ENCODE measurements at places on chromosomes 7 and 10. TPM values are rescaled to one million over a fixed set of nuclear protein-coding genes. Genes with fewer than 3 reads are reported as not detected.

DNA sequence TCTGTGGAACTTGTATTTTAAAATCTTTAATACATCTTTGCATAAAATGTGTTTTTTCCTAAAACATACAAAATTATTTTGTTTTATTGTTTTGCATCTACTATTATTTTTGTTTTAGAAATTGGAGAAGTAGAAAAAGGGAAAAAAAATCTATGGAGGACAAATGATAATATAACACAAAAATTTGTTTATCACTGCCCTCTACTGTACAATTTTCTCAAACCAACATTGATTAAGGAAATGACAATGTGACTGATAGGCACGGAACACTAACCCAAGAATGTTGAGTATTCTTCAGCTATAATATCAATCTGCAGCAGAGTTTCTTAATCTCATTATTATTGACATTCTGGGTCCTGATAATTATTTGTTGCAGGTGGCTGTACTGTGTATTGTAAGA is 9.5 kb upstream of the ING3 start:
- peak; percentile 44 for DNase-seq

- no peak for DNase-seq
Measured at GRCh38 chr10:68517188-68517587, 10.1 kb downstream of the SLC25A16 start.

- no peak for DNase-seq
Measured at GRCh38 chr7:83486957-83487356, 162.0 kb downstream of the SEMA3E start.

DNA sequence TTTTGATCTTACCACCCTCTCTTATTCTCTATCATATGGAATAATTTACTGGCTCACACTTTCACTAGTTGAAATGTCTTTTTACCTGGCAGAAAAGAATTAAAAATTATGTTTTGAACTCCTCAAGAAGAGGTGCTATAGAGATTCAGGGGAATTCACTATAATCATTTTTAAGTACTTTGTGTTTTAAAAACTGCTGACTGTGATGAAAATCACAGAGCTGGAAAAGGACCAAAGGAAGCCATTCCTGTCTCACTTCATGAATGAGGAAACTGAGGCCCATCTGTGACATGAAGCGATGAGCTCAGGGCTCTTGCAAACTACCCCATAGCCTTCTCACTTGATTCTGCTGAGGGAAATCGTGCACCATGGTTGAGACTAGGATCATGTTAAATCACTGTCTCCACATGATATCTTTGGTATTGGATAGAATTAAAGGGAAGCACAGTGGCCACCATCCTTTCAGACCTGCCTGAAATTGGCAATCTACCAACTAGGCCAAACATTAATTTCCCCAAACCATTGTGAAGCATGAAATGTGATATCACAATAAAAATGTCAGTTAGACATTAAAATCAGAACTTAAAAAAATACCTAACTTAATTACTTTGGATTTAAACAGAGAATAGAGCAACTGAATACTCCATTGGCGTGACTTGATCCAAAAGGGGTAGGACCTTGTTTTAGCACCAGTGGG is 141.0 kb downstream of the FZD1 start:
- no peak for DNase-seq

DNA sequence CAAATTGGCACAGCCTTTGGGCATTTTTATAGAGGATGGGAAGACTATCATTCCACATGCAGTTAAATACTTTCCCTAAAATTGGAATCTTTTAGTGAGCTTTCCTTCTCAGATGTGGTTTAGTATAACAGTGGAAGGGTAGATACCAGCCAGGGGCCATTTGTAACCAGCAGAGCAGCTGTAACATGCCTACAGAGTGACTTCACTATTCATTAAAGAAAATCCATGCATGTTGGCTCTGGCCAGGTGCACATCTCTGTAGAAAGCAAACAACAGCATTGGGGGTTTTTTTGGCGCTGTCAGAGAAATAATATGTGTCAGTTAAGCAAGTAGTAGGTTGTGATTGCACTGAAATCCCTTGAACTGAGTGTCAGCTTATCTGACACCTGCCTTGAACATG is 115.6 kb downstream of the LHFPL3 start:
- no peak for DNase-seq

- no peak for DNase-seq
Measured at GRCh38 chr10:13767676-13768178, 181.0 kb downstream of the PRPF18 start.

GRCh38 chr7:3358991-3359390 is 57.9 kb downstream of the SDK1 start:
- DNase-seq: no peak

DNA sequence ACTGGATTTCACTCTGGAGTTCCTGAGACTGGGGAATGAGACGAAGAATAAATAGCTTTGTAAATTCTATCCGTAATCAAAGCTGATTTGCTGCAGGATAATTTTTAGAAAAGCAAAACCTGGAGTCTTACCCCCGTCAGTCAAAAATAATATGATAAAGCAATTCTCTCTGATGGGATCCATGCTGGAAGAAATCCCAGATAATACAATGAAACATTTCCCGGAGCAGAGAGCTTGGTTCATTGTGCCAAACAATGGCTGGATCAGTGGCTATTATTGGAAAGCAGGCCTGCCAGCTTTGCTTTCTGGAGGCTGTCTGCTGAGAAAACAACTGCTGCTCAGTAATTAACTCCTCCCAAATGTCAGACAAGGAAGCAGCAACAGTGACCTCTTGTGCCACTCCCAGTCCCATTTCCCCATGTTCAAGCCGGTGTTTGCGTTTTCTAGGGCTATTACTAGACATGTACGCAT is 609.4 kb upstream of the PCDH15 start:
- DNase-seq: peak; percentile 42

GRCh38 chr7:55132890-55133551 is 114.2 kb downstream of the EGFR start:
- DNase-seq: peak; percentile 73

DNA sequence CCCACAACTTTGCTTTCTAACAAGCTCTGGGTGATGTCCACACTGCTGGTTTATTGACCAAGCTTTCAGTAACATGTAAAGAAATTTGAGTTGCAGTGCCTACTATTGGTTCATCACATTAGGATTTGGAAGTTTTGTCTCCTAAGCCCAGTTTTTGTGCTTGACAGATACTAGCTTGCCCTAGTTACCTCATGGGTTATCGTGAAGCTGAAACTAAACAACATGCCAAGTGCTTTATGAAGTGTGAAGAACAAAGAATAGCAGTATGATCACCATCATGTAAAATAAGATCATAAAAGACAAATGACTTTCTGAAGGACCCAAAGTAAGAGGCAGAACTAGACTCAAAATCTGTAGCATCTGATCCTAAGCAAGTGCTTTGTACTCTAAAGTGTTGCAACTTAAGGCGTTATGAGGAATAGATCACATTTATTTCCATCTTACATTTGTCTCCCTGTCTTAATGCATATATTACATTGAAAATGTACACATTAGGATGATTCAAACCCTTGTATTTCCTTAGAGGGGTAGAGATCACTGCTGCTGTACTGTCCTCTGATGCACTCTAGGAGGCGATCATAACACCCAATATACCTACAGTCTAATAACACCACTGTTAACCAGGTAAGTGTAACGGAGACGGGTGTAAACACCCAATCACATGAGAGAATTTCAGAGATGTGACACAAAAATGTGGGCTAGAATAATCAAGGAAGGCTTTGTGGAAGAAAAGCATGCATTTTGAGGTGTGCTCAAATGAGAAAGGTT is 71.3 kb downstream of the NRCAM start:
- DNase-seq: no peak

- no peak for DNase-seq
Measured at GRCh38 chr10:121609426-121610380, 11.5 kb upstream of the FGFR2 start.

DNA sequence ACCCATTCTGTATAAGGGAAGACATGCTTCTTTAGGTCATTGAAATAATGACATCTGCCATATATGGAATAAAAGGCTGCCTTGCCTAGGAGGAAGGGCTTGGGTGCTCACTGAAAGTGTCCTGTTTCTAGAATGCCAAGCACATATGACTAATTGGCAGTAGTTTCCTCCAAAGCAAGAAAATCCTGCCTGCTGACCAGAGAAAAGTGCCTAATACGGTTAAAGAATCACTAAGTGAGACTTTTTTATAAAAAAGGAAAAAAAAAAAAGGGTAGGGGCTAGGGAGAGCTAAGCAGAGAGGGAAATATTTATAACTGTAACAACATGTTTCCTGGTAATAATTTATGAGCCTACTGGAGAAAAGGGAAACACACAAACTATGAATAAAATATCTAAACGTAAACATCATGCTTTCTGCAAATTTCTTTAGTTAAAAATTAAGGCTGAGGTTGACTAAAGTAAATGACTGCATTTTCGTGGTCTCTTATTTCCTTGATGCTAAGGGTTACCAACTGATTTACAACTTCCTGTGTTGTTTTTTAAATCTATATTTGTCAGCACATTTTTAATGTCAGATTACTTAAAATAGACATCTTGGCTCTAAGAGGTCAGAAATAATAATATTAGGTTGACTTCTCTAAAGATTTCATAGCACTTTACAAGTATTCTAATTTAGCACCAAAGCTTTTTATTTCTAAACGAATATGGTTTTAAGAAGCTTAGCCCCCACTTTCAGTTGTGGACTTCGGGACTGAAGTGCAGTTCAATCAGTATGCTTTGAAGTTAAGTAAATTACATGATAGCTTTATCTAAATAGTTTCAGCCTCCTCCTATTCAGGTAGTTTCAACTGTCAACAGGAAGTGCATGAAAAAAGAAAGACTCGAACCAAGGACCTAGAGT is 89.6 kb downstream of the CABCOCO1 start:
- no peak for DNase-seq

GRCh38 chr7:6310271-6310993 is 38.0 kb upstream of the CYTH3 start:
- no peak for DNase-seq

DNA sequence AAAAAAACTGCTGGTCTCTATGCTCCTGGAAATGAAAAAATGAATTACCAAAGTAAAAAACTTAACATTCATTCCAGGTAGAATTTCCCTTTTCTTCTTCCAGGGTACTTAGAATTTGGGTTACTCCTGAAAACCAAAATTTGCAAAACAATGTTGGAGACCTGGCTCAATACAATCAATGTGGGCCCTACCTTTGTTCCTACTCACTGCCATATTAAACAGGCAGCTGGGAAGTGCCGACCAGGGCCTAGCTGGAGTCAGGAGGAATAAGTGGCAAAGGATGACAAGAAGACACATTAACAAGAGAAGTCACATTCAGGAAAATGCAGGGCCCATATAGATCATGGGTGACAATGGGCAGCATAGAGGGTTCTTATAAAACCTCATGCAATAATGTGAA is 6.4 kb upstream of the AGK start:
- no peak for DNase-seq

Gene TBL2
- total RNA-seq: 43.4 TPM

Gene C7orf25
- total RNA-seq: 9.5 TPM

Gene AP1S1
- total RNA-seq: 143 TPM

Gene GNAT3
- not detected for total RNA-seq

Gene NKX1-2
- not detected for total RNA-seq

Gene C7orf57
- 0.64 TPM for total RNA-seq

Gene TAS2R3
- total RNA-seq: not detected

Gene TLX1
- not detected for total RNA-seq

Gene MNX1
- total RNA-seq: 0.10 TPM

Gene CYP3A7
- not detected for total RNA-seq
